Stimulated activated CD4-positive, alpha-beta T cell treated with anti-CD3 and anti-CD28 coated beads, TNF-alpha, amount 100 ng/mL, for 1 hour (primary cell): ENCODE measurements at places on chromosomes 4 and X.

DNA sequence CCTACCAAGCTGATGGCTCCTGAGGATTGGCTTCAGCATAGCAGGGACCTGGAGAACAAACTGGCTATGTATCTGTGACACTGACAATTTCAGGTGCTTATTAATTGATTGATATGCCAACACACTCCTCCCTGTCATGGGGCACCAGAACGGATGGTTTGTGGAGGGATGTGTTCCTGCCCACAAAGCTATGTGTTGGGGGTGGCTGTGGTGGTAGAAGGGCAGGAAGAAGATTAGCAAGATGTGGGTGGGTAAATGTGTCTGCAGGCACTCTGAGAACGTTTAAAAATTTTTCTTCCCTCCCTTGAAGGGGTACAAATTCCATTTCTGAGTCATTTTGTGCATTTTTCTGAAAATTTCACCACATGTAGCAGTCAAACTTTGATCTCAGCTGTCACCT lies 55.0 kb upstream of the SCML1 start:
- DNase-seq, result no peak

DNA sequence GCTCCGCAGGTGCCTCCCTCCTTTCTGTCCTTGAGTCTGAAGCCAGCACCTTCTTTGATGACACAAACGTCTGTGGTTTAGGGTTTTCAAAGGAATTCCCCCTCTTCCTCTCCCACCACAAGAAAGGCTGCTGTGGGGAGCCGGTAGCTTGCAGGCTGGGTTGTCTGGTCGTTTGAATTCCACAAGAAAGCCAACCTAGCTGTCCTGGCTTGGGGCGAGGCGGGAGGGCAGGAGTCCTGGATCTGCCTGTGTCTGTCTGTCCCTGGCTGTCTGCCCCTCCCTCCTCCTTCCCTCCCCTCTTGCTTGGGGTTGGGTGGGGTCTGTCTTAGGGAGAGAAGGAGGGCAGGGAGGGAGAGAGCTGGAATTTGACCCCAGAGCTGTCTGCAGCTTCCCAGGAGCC lies 56.3 kb downstream of the SHROOM2 start:
- no peak for DNase-seq

DNA sequence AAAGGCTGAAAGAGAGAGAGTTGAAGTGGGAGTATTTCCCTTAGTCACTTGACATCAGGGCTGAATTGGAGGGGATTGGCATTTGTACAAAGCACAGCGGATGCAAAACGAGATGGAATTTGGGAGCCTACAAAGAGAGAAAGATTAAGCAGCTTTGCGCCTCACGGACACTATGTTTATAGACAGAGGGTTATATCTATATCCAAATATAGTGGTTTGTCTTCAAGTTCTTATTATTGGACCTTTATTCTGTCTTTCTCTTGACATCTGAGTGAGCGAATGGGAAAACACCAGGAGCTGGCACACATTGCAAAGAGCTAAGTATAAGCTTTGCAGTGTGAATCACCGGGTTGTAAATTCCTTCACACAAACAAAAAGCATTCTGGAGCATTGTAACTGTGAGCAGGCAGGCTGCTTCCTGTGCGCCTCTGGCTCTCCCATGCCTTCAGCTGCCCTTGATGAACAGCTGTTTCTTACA lies 500.2 kb downstream of the STIM2 start:
- no peak for DNase-seq

GRCh38 chr4:28868841-28869240 lies 1851.3 kb upstream of the PCDH7 start:
- DNase-seq, result no peak

DNA sequence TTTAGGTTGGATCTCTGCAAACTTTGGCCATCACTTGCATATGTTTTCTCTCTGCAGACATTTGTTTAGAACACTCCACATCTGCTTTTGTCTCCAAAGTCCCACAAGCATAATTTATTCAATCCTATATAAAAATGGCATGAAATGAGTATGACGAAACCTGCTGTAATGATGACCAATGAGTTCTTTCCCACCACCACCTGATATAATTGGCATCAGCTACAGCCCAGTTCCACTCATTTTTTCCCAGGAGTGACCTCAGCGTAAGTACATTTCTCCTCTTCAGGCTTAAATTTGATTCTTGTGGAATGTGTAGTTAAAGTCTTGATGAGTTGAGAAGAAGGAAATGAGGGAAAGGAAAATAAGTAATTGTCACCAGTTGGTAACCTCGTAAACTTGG lies 205.1 kb downstream of the AWAT2 start:
- DNase-seq, result no peak
